ENCODE measurements at places on chromosomes 1 and 21.

DNA sequence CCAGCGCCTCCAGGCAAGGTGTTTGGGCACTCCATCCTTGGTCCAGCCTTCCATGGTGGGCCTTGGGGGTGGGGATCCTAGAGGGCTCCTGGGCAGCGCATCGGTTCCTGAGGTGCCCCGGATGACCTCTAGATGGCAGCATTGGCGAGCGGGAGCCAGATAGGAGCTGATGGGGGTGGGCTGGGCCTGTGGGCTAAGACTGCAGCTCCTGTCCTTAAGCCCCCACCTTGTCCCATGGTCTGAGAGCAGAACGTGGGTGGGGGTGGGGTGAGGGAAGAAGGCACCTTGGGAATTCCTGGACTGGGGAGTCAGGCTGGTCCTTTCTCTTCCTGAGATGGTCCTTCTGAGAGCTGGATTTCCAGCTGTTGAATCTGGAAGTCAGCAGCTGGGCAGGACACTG is 93.4 kb upstream of the CSF3R start:
- DNase-seq, result peak; percentile 10

- no peak for DNase-seq
These were observed 43.6 kb downstream of the LRRC7 start for GRCh38 chr1:69611316-69611715.

DNA sequence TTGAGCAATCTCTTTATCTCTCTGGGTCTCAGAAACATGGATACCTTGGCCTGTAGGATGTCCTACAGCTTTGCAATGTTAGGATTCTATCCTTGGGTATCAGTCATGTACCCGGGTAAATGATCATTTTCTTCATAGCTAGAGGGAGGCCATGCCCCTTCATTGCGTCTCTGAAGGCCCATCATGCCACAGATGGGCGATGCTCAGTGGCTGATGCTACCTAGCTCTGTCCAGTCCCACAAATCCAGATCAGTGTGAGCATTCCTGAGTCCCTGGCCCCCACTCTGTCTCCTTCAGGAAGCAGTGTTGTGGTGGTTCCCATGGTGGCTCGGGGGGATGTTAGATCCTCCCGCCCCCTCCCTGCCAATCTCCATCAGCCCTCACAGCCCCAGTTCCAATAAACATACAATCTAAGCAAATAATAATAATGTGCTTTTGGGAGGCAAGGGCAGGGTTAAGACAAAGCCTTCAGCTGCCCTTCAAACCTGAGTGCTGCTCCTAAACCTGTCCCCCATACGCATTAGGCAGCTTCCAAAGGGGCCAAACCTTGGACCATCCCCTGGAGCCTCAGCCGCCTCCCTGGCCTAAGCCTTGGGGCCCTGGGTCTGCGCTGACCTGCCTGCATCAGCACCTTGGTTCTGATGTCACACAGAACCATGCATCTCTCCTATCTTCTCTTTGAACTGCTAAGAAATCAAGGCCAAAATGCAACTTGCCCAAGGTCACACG is 681 bp upstream of the GPR61 start:
- DNase-seq, result no peak

DNA sequence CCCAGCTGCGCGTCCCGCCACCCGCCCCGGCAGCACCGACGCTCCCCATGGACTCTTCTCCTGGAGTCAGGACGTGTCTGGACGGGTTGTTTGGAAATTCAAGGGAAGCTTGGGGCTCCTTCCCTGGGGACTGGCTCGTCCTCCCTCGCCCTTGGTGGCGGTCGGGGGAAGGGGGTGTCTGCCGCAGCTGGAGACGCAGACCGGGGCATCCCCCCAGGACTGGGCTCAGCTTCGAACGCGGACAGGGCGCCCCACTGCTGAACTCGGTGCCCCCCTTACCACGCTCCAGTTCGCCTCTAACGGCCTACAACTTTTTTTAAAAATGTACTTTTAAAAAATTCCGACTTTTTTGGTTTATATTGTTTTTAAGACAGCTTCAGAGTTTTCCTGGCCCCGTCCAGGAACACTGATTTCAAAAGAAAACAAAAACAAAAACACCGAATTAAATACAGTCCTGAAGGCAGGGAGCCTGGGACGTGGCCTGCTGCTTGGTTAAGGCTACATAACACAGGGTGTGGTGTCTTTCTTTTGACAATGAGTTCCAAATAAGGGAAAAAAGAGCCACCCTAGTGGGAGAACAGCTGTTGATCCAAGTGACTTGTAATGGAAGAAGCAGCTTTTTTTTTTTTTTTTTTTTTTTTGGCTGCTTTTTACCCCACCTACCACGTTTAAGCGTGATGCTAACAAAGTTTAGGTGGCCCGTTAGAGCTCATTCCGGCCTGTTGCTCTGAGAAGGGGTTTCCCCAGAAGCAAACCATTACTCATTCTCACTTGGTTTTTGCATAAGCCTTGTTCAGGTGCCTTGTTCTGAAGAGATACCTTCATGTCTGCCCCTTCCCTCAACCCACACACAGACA is 862 bp upstream of the DIPK1A start:
- DNase-seq, result peak; percentile 47

GRCh38 chr1:175402336-175402735 is 209.8 kb upstream of the KIAA0040 start:
- DNase-seq, result no peak

GRCh38 chr1:53257454-53258081 is 19.2 kb upstream of the MAGOH start:
- no peak for DNase-seq

DNA sequence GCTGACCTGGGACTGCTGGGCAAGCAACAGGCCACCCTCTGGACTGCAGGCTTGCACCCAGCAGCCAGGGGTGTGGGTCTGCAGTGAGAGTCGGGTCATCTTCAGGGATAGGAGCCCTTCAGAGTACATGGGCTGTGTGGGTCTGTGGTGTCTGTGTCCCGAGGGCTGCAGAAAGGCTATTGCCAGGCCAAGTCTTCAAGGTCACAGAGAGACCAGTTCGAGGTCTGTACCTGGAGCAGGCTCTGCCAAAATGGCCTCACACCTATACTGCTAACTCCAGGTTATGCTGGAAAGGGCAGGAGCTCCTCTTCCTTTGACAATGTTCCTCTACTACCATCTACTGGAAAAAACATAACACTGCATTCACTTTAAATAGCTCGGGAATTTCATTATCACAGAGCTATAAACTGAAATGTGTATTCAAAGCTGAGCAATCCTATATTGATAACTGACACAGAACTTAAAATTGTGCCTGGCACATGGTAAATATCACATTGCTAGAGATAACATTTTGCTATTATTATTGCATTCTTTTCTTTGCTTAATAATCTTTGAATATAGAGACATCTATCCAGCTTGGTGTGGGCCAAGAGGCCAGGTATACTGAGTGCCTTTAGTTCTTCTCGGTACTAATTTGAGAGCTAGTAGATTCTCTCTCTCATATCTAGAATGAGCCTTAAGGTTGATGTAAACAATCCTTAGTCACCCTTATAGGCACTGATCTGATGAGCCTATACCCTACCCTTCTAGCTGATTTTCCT is 6.9 kb upstream of the DNAH14 start:
- DNase-seq, result no peak

GRCh38 chr1:233443040-233443760 is 115.7 kb downstream of the MAP3K21 start:
- DNase-seq, result no peak

- no peak for DNase-seq
These were observed 31.1 kb upstream of the PEX10 start for GRCh38 chr1:2443277-2444137.

- DNase-seq, result no peak
These were observed 33.2 kb upstream of the KIAA0040 start for GRCh38 chr1:175225805-175226129.

DNA sequence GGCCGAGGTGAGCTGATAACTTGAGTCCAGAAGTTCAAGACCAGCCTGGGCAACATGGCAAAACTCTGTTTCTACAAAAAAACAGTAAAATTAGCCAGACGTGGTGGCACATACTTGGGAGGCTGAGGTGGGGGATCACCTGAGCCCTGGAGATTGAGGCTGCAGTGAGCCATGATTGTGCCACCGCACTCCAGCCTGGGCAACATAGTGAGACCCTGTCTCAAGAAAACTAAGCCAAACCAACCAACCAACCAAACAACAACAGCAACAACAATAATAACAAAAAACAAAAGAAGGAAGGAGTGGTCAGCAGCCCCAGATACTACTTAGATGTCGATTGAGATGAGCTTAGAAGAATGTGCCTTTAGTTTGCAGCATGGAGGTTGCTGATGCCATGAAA is 47.7 kb downstream of the CENPF start:
- DNase-seq, result no peak

GRCh38 chr1:10986525-10986890 is 25.9 kb upstream of the TARDBP start:
- no peak for DNase-seq

DNA sequence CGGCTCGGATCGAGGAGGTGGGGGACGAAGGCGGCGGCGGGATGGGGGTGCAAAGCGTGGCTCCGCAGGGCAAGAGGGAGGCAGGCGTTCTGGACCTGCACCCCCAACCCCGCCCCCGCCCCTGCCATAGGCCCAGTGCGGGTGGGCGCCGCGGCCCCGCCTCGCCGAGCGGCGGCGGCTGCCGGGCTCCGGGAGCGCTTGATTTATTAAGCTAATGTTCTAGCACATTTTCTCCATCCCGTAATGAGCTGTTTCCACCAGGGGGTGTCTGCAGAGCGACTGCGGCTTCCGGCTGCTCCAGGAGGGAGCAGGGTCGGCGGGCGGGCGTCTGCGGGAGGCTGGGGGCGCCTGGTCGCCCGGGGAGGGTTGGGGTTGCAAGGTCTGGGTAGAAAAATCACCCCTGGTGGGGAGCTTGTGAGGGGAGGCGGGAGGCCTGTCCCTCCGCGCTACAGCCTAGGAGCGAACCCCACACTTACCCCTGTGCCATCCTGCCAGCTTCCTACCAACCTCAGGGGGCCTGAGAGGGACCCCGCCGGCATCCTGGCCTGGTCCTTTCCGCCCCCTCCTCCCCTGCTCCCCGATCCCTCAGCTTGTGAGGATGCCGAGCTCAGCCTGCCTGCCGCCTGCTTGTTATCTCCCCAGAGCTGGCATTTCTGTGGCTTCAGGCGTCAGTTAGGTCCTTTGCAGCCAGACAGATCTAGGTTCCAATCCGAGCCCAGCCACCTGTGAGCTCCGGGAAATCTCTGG is 48.5 kb upstream of the ACOT11 start:
- no peak for DNase-seq

DNA sequence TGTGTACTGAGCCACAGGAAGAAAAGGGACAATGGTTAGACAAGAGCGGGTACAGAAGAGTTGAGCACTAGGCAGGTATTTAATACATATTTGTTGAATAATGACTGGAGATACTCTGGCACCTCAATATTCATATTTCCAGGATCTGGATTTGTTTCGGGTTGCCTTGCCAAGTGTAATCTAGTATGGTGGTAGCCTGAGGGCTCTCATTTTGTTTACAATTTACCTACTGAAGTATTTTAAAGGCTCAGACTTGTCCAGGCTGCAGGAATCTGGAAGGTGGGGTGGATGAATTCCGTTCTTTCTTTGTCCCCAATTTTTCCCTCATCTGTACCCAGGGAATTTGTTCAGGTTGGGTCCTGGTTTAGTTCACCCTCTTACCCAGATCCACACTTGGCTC is 95.0 kb downstream of the CACHD1 start:
- DNase-seq, result no peak

- DNase-seq, result no peak
These were observed 2.8 kb downstream of the ARHGEF16 start for GRCh38 chr1:3456964-3457909.

DNA sequence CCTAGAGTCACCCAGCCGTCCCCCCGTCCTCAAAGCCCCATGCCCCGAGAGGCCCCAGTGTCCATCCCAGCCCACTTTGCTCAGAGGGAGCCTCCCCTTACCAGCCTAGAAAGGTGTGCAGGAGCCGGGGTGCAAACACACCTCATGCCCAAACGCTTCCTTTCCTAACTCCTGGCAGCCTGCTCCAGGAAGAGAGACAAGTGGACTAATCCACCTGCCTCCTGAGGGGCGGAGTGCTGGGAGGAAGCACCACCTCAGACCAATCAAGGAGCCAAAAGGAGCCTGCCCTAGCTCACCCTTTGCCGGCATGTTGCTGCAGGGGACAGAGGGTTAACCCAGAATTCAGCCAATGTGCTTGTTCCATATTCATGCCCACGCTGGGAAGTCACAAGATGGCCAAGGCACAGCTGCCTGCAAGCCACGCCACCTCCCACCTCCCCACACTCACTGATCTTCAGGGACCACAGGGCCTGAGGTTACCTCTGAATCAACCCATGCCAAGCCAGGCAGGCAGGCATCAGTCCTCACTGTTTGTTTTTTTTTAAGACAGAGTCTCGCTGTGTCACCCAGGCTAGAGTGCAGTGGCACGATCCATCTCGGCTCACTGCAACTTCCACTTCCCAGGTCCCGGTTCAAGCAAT is 27.8 kb downstream of the PLEKHA6 start:
- no peak for DNase-seq

GRCh38 chr1:19445417-19446342 is 39.7 kb downstream of the CAPZB start:
- DNase-seq, result no peak

DNA sequence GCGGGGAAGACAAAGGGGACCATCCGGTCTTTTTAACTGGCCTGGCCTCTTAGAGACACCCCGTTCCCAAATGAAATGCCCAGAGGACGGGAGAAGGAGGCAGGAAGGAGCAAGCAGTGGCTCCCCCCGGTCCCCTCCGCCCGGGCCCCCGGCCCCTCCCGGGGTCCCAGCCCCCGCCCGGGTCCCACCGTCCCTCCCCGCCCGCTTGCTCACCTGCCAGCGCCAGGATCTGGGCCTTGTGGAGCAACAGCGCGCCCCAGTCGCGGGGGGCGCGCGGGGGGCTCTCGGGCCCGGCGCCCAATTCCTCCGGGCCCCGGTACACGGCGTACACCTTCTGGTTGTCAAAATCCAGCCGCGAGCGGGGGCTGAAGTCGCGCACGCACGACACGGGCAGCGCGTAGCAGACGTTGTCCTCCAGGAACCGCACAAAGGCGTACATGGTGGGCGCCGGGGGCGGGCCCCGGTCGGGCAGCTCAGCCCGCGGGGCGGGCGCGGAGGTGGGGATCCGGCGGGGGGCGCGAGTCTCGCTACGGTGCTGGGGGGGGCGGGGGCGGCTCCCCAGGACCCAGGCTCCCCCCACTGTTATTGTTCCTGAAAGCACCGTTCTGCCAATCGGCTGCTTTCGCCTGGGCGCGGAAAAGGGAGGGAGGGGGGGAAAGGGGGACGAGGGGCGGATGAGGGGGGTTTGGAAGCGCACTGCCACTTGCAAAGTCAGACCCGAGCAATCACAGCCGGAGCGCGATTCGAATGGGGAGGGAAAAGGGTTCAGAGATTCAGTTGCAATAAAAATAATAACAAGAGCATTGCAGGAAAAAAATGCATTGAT is at the start of gene BEND5:
Gene BEND5 (minus strand): TSS at position 499 of the 826 bp plus-strand sequence. CDS start 60 bp downstream, at position 439.
- DNase-seq, result peak; percentile 56

- no peak for DNase-seq
These were observed 2.7 kb downstream of the MEF2D start for GRCh38 chr1:156497743-156498431.

- DNase-seq, result no peak
These were observed 82.3 kb downstream of the RGS7 start for GRCh38 chr1:241274693-241275092.

GRCh38 chr1:93908394-93909145 is 660 bp downstream of the GCLM start:
- peak; percentile 52 for DNase-seq

- no peak for DNase-seq
These were observed 39.6 kb upstream of the COL6A1 start for GRCh38 chr21:45941717-45942546.

GRCh38 chr1:111496398-111496797 is 7.0 kb downstream of the ADORA3 start:
- no peak for DNase-seq

- no peak for DNase-seq
These were observed 1.9 kb downstream of the ELAVL4 start for GRCh38 chr1:50110656-50111055.

GRCh38 chr21:41598561-41599431 is 90.8 kb upstream of the TMPRSS2 start:
- no peak for DNase-seq

GRCh38 chr1:177021687-177022086 is 142.8 kb downstream of the ASTN1 start:
- no peak for DNase-seq
